ENCODE measurements at places on chromosomes 5 and 9.

GRCh38 chr9:73741316-73741715, 589.7 kb downstream of the ANXA1 start:
- DNase-seq, result no peak

DNA sequence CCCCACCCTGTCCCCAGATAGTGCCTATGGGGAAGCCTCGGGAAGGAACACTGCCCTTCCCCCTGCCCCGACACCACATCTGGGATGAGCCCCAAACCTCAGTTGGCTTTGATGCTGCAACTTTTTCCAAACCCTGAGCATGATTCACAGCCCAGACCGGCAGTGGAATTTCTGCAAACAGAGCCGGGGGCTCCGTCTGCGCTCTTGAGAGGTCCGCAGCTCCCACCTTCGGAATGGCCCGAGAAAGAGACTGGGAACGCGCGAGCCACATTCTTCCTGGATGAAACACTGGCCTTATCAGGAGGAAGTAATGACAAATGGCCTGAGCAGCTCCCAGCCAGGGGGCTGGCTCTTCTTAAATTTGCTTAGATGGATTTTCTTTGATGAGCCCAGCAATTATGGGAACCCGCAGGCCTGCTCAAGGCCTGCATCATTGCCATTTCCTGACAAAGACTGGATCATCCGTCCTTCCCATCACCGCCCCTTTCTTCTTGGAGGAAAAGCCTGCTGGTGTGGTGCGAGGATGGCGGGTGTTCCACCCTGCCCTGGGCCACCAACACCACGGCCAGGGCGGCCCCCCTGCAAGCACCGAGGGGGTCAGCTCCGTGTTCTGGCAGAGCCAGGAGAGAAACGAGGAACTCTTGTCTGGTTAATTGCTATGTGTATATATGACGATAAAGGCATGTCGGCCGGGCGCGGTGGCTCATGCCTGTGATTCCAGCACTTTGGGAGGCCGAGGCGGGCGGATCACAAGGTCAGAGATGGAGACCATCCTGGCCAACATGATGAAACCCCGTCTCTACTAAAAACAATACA, 38.8 kb upstream of the COL5A1 start:
- DNase-seq, result no peak

DNA sequence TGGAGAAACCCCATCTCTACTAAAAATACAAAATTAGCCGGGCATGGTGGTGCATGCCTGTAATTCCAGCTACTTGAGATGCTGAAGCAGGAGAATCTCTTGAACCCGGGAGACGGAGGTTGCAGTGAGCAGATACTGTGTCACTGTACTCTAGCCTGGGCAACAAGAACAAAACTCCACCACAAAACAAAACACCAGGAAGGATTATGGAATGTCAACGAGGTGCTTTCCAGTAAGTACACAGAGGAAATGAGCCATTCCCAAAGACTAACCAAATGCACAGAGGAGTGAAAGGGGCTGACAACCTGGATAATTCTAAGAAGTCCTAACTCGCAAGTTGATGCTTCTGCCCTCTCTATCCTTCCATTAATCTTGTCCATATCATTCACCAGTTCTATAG, 126.1 kb upstream of the RETREG1 start:
- no peak for DNase-seq

DNA sequence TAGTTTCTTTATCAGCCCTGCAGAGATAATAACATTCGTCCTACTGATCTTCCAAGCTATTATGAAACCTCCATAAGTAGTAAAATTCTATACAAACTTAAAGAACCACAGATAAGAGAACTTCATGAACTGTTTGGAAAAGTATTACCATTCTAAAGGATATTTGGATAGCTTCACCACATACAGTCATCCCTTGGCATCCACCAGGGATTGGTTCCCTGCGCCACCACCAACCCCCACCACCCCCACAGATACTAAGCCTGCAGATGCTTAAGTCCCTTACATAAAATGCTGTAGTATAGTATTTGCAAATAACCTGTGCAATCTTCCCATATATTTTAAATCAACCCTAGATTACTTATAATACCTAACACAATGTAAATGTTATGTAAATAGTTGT, 61.4 kb upstream of the SHISAL2B start:
- DNase-seq, result no peak

DNA sequence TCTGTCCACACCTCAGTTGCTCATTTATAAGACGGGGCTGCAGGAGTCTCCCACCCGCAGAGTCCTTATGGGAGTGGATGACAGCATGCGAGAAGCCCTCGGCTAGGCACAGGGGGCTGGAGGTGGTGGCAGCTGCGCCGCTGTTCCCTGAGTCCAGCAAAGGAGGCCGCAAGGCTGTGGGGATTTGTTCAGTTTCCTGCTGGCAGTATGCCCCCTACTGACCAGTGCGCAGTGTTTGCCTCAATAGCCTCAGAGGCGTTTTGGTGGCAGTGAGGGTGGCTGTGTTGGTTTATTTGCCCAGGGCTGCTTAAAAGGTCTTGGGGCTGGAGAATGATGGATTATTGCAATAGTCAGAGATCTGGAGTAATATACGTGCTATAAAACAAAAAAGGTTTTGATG, 176.3 kb upstream of the OTULINL start:
- no peak for DNase-seq

DNA sequence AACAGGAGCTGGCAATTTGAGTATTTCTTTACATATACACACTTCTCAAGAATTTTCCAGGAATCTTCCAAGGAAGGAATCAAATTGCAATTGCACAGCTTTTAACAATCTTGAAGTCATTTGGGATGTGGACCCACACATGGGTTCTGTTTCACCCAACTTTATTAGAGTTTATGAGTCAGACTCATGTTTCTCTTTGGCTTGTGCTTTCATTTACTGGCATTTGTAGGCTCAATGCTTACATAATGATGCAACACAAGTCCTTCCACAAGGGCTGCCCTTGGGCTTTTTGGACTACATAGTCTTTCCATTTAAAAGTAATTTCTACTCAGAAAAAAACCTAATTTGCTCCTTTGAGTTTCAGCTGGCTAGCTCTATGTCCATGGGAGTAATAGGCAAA, 4.6 kb upstream of the CDC37L1 start:
- DNase-seq, result no peak

DNA sequence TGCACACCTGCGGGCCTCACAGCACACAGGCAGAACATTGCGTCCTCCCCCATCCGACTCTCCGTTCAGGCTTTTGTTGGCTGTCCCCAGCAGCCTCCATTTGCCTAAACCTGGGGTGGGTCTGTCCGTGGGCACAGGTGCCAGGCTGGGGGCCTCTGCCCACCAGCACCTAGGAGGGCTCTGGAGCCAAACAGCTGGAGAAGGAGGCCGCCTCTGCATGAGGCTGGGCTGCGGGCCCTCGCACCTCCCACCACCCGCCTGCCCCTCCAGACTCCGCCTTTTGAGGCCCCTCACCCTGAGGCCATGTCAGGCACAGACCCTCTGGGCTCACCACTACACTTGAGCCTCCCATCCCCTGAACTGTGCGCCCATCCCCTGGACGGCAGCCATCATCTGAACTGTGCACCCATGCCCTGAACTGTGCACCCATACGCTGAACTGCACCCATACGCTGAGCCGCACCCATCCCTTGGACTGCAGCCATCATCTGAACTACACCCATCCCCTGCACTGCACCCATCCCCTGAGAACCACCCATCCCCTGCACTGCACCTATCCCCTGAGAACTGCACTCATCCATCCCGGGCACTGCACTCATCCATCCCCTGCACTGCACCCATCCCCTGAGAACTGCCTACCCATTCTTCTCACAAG, 98.0 kb upstream of the OTULINL start:
- no peak for DNase-seq

Data from left renal pelvis (tissue), 4 donors.